Activated T-helper 2 cell treated with anti-CD3 and anti-CD28 coated beads, Interferon-gamma antibody, Interleukin-2, Interleukin-4, amounts not matched to agents 10 μg/mL and 5 μg/mL and 100 μg/mL, durations not matched to agents 14 hours and 24 hours and 36 hours (primary cell): ENCODE measurements at places on chromosomes 4 and X. TPM values are rescaled to one million over a fixed set of nuclear protein-coding genes. Genes with fewer than 3 reads are reported as not detected.

MAGED4 gene
- not detected in 2 replicates for total RNA-seq

MMRN1 gene
- total RNA-seq = not detected in 2 replicates

- no peaks in the 10 kb centered on the region for H3K36me3 ChIP-seq
- DNase-seq = no peak
- no peak overlapping the region for H3K4me3 ChIP-seq
- H3K27me3 ChIP-seq = peaks cover 11% of the 10 kb centered on the region
Measured at GRCh38 chr4:150237110-150237872, 159.0 kb downstream of the DCLK2 start.

GRCh38 chrX:136780763-136781162 is at the start of gene ARHGEF6:
Gene ARHGEF6, minus strand, starts transcription at chrX:136780932. Its CDS starts 50 bp downstream, at chrX:136780882.
- H3K4me1 ChIP-seq = peaks cover 56% of the 10 kb centered on the region
- peak within 1 kb of the TSS; percentile 90 for H3K4me3 ChIP-seq
- no peak for DNase-seq
- peak within 1 kb of the TSS; percentile 97 for H3K27ac ChIP-seq

DNA sequence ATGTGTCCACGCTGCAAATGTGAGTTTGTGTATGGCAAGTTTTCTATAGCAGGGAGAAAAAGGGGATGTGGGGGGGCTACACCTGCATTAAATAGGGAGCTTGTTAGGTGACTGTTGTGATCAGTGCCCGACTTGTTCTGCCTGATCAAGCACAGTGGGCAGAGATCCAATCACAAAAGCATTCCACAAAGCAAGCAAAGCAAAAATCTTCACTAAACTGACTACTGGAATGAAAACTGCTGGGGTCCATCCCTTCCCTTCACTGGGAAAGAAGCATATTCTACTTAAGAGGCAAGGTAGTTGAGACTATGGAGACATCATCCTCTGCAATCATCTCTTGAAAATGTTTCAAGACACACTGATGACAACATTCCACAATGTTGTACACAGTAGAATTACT is 5.2 kb downstream of the IRS4 start:
- no peak overlapping the region for H3K27ac ChIP-seq
- peaks cover 30% of the 10 kb centered on the region for H3K27me3 ChIP-seq
- no peaks in the 10 kb centered on the region for H3K4me1 ChIP-seq
- H3K4me3 ChIP-seq = no peak overlapping the region
- no peak for DNase-seq

NXF2B gene
- not detected in 2 replicates for total RNA-seq

DNA sequence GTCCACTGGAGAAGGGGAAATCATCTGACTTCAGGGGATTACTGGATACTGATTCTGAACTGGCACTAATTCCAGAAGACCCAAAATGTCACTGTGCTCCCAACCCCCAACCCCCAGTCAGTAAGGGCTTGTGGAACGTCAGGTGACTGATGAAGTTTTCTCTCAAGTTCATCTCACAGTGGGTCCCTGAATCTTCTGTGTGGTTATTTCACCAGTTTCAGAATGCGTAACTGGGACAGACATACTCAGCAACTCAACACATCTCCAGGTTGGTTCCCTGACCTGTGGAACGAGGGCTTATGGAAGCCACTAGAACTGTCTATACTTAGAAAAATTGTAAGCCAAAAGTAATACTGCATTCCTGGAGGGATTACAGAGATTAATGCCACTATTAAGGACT is 45.3 kb downstream of the DDX60L start:
- no peak overlapping the region for H3K4me3 ChIP-seq
- DNase-seq = no peak
- no peaks in the 10 kb centered on the region for H3K4me1 ChIP-seq
- H3K27me3 ChIP-seq = no peaks in the 10 kb centered on the region
- no peak overlapping the region for H3K27ac ChIP-seq
- H3K36me3 ChIP-seq = peaks cover 20% of the 10 kb centered on the region

DNA sequence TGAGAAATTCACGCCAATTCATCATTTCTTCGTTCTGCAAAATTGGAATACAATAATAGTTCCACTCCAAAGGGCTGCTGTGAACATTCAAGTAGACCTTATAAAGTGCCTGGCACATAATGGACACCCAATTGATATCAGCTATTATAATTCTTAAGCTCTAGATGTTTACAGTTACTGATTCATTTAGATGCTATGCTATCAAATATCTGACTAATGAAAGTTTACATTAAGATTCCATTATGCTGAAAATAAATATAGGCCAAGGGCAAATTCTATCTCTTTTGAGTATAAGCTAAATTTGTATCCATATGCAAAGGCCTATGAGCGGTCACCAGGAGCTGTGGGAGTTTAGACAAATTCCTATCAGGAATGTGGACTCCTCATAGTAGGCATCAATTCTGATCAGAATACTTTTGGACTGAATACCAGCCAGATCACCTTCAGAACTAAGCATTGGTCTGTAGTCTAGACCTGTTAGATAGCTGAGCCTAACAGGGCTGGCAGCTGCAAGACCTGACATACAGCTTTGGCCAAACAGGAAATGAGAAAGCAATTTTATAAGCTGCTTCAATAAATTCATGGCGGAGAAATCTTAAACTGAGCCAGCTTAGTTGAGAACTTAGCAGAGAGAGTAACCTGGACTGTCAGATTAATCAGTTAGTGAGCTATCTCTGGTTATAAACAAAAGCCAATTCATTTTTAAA is 384.3 kb upstream of the ACTRT1 start:
- H3K4me1 ChIP-seq = no peaks in the 10 kb centered on the region
- no peaks in the 10 kb centered on the region for H3K36me3 ChIP-seq
- H3K4me3 ChIP-seq = no peak overlapping the region
- no peaks in the 10 kb centered on the region for H3K27me3 ChIP-seq

DNA sequence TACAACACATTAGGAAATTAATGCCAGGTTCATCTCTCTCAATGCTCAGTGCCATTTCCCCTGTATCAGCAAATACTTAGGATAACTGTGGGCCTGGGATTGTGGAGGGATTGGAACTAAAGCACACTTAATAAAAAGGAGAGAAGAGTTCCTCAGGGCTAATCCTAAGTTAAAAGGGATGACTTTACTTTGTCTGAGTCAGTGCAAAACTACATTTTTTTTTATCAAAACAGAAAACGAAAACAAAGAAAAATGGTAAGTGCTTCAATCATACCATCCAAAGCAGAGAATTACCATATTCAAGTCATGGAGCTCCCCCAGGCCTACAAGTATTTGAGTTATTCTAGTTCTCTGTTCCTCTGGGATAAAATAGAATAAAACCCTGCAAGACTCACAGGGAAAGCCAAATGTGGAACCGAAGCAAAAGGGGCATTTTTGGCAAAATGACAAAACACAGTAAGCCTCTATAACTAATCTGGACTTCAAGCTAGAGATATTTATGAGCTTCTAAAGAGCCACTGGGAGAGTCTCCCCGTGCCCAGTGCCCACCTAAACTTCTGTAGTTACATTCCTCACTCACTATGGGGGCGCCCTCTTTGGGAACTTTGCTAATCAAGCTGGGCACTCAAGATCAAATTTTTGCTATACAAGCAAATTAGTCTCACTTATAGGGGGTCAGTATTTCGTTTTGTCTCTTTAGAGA is 53.4 kb downstream of the PALLD start:
- peaks cover 12% of the 10 kb centered on the region for H3K27me3 ChIP-seq
- no peak for DNase-seq
- no peak overlapping the region for H3K4me3 ChIP-seq
- no peak overlapping the region for H3K27ac ChIP-seq

GRCh38 chr4:161555689-161556660 is 607.8 kb downstream of the FSTL5 start:
- H3K4me3 ChIP-seq = no peak overlapping the region
- no peaks in the 10 kb centered on the region for H3K4me1 ChIP-seq
- no peak for DNase-seq
- H3K27me3 ChIP-seq = no peaks in the 10 kb centered on the region

GRCh38 chrX:39854772-39855747 is 242.7 kb downstream of the BCOR start:
- peak overlapping the region; percentile 84 for H3K4me3 ChIP-seq
- peak overlapping the region; percentile 99 for H3K27ac ChIP-seq
- H3K36me3 ChIP-seq = peaks cover 16% of the 10 kb centered on the region
- no peaks in the 10 kb centered on the region for H3K27me3 ChIP-seq

GRCh38 chrX:2487366-2487765 is 13.4 kb downstream of the DHRSX start:
- H3K27me3 ChIP-seq = no peaks in the 10 kb centered on the region
- no peak overlapping the region for H3K4me3 ChIP-seq
- peaks cover 41% of the 10 kb centered on the region for H3K36me3 ChIP-seq
- no peak for DNase-seq
- H3K4me1 ChIP-seq = no peaks in the 10 kb centered on the region

DNA sequence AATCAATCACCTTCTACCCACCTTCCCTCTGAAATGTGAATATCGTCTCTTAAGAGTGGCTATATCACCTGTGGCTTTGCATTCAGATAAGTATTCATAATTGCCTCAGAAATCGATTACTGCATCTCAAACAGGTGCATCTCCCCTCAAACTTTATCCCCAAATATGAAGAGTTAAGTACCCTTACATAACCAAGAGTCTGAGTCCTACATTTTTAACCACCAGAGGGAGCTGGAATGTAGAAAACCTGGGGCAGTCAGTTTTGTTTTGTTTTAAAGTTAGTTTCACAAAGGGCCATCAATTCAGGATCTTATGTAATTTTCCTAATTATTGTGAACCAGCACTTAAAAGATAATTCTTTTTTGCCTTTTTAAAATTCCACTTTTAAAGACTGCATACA is 5.7 kb downstream of the TCEANC start:
- no peak overlapping the region for H3K4me3 ChIP-seq
- no peak overlapping the region for H3K27ac ChIP-seq
- DNase-seq = no peak

DNA sequence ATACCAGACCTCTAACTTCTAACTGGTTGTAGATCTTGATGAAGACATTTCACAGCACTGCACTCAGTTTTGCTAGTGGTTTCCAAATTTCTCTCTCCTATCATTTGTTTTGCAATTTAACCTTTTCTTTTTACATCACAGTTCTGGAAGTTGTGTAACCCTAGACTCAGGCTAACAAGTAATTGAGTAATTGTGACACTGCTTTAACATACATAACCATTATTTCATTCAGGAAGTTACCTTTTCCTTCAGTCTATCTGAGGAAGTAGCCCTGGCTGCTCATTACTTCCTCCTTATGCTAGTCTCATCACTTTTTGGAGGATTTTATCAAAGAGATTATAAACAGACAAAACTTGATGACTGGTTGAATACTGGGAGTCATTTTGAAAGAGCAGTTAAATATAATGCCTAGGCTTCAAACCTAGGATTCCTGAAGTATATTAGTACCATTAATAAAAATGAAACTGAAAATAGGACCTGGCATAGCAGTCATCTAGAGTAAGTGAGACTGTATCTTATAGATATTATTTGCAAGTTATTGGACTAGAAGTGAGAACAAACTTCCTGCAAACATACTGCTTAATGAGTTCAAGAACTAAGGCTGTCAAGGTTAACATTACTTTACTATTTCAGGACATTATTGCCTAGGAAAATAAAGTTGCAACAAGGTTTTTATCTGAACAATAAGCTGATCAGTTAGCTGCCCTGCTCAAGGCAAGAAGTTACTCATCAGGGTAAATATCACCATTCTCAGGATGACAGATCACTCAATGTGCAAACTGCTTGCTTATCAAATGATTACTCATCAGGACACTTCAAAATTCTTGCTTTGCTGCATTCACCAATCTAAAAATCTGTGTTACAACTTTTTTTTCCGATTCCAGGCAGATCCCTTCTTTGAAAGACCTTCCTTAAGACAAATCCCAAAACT is 25.6 kb upstream of the TEX13C start:
- no peaks in the 10 kb centered on the region for H3K36me3 ChIP-seq
- peaks cover 21% of the 10 kb centered on the region for H3K4me1 ChIP-seq
- H3K4me3 ChIP-seq = no peak overlapping the region
- DNase-seq = no peak
- peak overlapping the region; percentile 81 for H3K27ac ChIP-seq
- H3K27me3 ChIP-seq = no peaks in the 10 kb centered on the region

ARFIP1 gene
- total RNA-seq = 16.6 and 16.7 TPM in 2 replicates

SMIM10L2A gene
- 0.16 and 0.21 TPM in 2 replicates for total RNA-seq

RHOXF2 gene
- total RNA-seq = not detected in 2 replicates

- no peak overlapping the region for H3K27ac ChIP-seq
- H3K4me3 ChIP-seq = no peak overlapping the region
- H3K36me3 ChIP-seq = no peaks in the 10 kb centered on the region
- no peak for DNase-seq
- no peaks in the 10 kb centered on the region for H3K4me1 ChIP-seq
Measured at GRCh38 chr4:35965300-35965699, 279.0 kb downstream of the ARAP2 start.

GRCh38 chrX:14817571-14817970 is 55.3 kb downstream of the FANCB start:
- DNase-seq = no peak
- no peak overlapping the region for H3K27ac ChIP-seq
- no peak overlapping the region for H3K4me3 ChIP-seq
- no peaks in the 10 kb centered on the region for H3K27me3 ChIP-seq

- no peaks in the 10 kb centered on the region for H3K27me3 ChIP-seq
- H3K27ac ChIP-seq = no peak overlapping the region
- H3K4me1 ChIP-seq = no peaks in the 10 kb centered on the region
- no peak overlapping the region for H3K4me3 ChIP-seq
- DNase-seq = no peak
Measured at GRCh38 chr4:16588149-16588548, 310.3 kb downstream of the LDB2 start.

DIAPH2 gene
- 14.7 and 14.9 TPM in 2 replicates for total RNA-seq

GRCh38 chr4:4991541-4992099 is 27.6 kb downstream of the CYTL1 start:
- H3K4me3 ChIP-seq = no peak overlapping the region
- H3K36me3 ChIP-seq = no peaks in the 10 kb centered on the region
- H3K27me3 ChIP-seq = no peaks in the 10 kb centered on the region
- no peaks in the 10 kb centered on the region for H3K4me1 ChIP-seq
- DNase-seq = no peak

- no peak overlapping the region for H3K4me3 ChIP-seq
- H3K27ac ChIP-seq = no peak overlapping the region
- DNase-seq = no peak
- H3K4me1 ChIP-seq = no peaks in the 10 kb centered on the region
- no peaks in the 10 kb centered on the region for H3K27me3 ChIP-seq
Measured at GRCh38 chrX:34612036-34612435, 45.0 kb downstream of the TMEM47 start.

DNA sequence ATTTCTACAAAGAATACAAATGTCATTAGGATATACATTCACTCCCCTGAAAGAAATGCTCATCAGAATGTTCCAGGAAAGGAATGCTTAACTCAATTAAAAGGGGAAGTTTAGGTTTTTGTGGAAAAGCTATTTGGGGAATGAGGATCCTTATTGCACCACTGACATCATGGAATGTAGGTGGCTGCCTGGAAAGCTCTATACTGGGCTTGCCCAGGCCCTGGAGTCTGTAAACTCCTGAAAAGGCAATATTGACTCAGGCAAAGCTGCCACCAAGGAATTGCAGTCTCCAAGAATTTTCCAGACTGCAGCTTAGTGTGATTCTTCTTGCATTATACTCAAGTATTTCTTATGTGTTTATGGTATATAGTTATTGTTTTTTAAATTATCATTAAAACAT is 15.7 kb downstream of the DAPP1 start:
- H3K27me3 ChIP-seq = no peaks in the 10 kb centered on the region
- peaks cover 11% of the 10 kb centered on the region for H3K4me1 ChIP-seq
- peaks cover 36% of the 10 kb centered on the region for H3K36me3 ChIP-seq
- H3K27ac ChIP-seq = no peak overlapping the region
- no peak for DNase-seq

- peaks cover 25% of the 10 kb centered on the region for H3K4me1 ChIP-seq
- H3K27ac ChIP-seq = peak overlapping the region; percentile 99
- H3K36me3 ChIP-seq = peaks cover 47% of the 10 kb centered on the region
- H3K27me3 ChIP-seq = no peaks in the 10 kb centered on the region
- no peak for DNase-seq
Measured at GRCh38 chrX:71533516-71533850, 579 bp downstream of the OGT start.
